ENCODE measurements at places on chromosomes 3 and 15. TPM values are rescaled to one million over a fixed set of nuclear protein-coding genes. Genes with fewer than 3 reads are reported as not detected.

Gene C3orf85
- not detected for total RNA-seq

- DNase-seq = no peak
These were observed 156.6 kb upstream of the IL12A start for GRCh38 chr3:159832024-159832423.

GRCh38 chr3:27239951-27240350 is 129.2 kb downstream of the NEK10 start:
- no peak for DNase-seq

Gene LSAMP
- 8.2 TPM for total RNA-seq

Gene FANCI
- total RNA-seq = 4.9 TPM

Gene BNC1
- not detected for total RNA-seq

DNA sequence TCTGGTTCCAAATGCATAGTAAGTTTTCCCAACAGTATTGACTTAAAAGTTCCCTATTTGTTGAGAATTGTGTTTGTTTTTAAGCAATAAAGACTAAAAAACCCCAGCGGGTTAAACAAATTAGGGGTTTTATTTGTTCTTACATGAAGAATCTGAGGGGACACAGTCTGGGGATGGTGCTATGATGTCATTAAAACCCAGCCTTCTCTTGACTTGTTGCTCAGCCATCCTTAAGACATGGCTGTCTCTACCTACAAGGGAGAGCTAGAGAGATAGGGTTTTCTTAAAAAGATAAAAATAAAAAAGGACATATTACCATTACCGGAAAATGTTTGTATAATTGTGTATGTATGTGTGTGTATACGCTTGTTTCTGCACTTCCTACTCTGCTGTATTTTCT is 11.7 kb upstream of the ARL14 start:
- no peak for DNase-seq

DNA sequence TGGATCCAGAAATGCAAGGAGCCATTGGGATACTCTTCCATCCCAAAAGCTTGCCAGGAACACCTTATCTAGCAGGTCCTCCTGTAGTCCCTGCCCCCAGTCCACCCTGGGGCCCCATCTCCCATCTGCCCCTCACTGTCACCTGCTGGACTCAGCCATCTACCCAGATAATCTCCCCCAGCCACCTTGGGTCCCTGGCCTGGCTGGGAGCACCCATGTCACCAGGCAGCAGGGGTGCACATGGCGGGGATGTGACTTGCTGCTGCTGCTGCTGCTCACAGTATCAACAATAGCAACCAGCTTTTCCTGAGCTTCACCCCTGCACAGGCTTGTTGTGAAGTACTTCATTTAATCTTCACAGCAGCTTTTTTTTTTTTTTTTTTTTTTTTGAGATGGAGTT is 12.6 kb downstream of the PTH1R start:
- DNase-seq = no peak

Gene PARP9
- total RNA-seq = 34.0 TPM

Gene LRRC31
- total RNA-seq = 18.0 TPM

Gene DLL4
- total RNA-seq = 14.2 TPM

GRCh38 chr15:77832874-77833273 is 200.2 kb upstream of the LINGO1 start:
- no peak for DNase-seq

- no peak for DNase-seq
These were observed 7.6 kb downstream of the CX3CR1 start for GRCh38 chr3:39272191-39272590.

DNA sequence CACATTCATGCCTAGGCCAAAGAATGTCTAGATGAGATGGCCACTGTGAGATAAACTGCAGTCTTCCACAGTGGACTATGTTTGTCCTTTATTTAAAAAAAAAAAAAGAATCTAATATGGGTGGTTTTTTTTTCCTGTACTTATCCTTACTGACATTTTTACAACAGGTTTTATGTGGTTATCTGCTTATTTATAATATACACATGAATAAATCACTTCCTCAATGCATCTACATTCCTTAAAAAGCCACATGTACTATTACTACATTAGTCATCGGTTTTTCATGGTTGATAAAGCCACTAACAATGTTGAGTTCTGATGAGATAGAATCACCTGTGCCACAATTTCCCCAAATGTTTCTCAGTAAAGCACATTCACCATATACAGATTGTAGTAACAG is 341.3 kb upstream of the THBS1 start:
- no peak for DNase-seq

GRCh38 chr3:150097588-150097890 is 126.8 kb upstream of the PFN2 start:
- DNase-seq = no peak

DNA sequence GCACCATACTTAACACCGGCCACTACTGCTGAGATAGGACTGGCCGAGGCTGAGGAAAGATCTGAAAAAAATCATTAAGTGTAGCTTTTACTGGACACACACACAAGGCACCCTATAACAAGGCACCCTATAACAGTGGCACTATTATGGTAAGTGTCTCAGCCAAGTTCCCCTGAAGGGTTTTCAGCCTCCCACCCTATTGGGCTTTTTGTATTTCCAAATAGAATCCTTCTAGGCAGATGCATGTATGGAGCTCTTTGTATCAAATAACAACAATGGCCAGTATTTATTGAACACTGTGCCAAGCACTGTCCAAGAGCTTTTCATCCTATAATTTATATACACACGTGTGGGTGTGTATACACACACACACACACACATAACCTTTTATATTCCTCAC is 6.7 kb upstream of the DNAJA4 start:
- DNase-seq = no peak

DNA sequence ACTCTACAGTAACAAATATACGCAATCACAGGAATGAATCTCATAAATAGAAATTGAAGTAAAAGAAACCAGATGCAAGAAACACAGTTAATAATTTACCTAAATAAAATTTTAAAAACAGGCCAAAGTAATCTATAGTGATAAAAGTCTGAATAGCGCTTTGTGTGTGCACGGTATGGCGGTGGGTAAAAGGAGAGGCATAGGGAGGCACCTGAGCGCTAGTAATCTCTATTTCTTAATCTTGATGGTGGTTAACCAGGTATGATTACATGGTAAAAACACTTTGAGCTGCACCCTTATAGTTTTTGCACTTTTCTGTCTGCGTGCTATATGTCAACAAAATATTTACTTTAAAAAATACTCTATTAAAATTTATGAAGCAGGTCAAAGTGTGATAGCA is 198.1 kb upstream of the SATB1 start:
- DNase-seq = no peak

DNA sequence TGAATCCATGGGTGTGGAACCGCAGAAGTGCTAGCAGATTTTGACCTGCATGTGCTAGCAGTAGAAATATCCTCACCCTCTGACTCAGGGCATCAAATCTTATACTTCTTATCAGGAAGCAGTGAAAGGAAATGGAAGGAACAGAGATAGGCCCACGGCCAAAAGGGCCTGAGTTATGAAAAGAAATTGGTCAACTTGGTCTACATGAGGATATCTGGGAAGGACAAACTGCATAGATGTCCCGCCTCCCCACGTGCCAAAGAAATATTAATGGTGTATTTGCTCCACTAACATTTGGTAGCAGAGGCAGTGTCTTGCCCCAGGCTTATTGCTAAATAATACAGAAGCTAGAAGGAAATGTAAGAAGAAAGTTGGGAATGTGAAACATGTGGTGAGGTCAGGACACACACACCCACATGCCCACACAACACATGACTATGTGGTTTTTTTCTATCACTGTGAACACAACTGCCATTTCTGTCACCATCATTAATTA is 93.6 kb upstream of the COL8A1 start:
- DNase-seq = peak; percentile 10

- no peak for DNase-seq
These were observed 26.9 kb upstream of the TJP1 start for GRCh38 chr15:29849218-29849617.

GRCh38 chr15:87348746-87349145 is 907.8 kb downstream of the NTRK3 start:
- DNase-seq = no peak

- no peak for DNase-seq
These were observed 46.0 kb upstream of the FURIN start for GRCh38 chr15:90822204-90822955.

- DNase-seq = peak; percentile 37
These were observed 679 bp upstream of the MYD88 start for GRCh38 chr3:38137615-38138348.

GRCh38 chr3:197363553-197364409 is 65.4 kb upstream of the DLG1 start:
- DNase-seq = no peak

GRCh38 chr3:15520185-15520584 is 1.3 kb downstream of the COLQ start:
- DNase-seq = no peak

- peak; percentile 74 for DNase-seq
These were observed 70.7 kb downstream of the SLC12A8 start for GRCh38 chr3:125141596-125142419.

- DNase-seq = no peak
These were observed 322.9 kb upstream of the CTDSPL start for GRCh38 chr3:37538747-37539146.

DNA sequence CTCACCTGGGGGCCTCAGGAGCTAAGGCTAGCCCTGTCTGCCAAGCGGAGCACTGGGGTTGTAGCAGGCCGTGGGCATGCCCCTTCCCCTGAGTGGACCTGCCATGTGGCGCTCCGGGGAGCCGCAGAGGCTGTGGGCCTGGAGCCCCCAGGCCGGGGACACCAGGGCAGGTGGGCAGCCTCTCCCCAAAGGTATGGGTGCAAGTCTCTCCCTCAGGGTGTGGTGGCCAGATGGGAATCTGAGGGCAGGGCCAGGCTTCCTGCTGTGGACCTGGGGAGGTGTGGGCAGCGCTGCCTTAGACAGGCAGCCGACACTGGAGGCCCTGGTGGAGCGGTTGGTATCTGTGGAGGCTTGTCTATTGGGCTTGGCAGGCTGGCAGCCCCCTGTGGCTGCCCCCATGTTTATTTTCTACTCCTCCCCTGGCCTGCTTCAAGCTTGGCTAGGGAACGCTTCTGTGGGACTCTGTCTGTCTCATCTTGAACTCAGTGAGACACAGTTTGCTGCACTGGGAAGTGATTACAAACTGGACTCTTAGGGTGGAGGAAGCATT is 5.9 kb downstream of the ACVR2B start:
- no peak for DNase-seq

Gene MED12L
- 0.16 TPM for total RNA-seq

Data from transverse colon (tissue), 4 donors.